ENCODE measurements at places on chromosomes 2 and 18.

DNA sequence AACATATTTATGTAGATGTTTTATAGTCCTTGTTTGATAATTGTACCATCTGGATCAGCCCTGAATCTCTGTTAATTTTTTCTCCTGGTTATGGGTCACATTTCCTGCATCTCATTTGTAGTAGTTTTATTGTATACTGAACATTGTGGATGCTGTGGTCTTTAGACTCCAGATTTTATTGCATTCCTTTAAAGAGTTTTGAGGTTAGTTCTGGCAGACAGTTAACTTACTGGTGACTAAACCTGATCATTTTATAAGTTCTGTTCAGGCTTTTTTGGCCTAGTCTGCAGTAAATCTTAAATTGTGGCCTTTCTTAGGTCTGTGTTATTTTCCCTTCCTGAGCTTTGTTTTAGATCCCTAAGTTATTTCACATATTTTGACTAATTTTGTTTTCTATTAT lies 84.3 kb downstream of the FANCL start:
- DNase-seq = no peak

DNA sequence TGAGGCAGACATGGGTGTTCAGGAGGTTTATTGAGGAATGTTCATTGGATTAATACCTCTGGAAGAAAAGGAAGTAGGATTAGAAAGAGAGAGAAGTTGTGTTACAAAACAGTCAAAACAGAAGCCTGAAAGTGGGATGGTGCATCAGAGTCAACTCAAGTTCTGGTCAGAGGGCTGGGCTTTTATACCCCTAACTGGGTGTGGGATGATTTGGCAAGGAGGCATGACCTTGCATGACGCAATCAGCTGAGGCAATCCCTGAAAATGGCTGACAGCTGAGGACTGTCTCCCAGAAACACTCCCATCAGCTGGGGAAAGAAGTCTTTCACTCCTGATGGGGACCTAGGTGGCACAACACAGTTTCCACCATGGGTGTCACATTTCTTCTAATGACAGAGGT lies 818.2 kb downstream of the SATB2 start:
- no peak for DNase-seq

DNA sequence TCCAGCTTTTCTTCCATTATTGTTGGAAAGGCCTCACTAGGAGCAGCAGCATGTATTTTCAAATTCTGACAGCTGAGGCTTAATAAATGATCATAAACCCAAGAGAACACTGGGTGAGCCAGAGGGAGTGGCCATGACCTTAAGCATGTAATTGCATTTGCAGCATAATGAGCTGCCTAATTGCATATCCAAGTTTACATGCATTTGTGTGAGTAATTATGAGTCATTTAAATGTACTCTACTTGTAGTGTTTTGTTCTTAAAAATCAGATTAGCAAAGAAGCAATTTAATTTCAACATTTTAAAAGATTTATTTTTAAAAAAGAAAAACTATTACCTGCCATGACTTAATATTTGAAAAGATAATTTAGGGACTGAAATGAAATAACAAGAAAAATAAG lies 74.8 kb downstream of the NOL10 start:
- no peak for DNase-seq

DNA sequence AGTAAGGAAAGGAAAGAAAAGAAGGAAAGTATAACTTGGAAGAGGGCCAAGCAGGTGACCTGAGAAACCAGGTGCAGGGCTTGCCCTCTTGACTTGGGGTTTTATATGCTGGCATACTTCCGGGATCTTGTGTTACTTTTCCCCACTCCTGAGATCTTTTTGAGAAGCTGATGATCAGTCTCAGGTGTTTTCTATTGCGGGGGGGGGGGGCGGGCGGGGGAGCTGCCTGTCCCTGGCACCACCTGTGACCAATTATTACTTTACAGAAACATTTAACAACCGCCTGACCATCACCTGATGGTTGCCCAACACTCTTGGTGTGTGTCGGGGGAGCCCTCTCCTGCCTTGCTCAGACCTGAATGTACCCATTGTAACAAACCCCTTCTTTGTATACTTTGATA lies 6.9 kb upstream of the CASP10 start:
- no peak for DNase-seq

- DNase-seq = no peak
These were observed 131.7 kb upstream of the PDE1A start for GRCh38 chr2:182558564-182558963.

- no peak for DNase-seq
These were observed 88.8 kb upstream of the DNMT3A start for GRCh38 chr2:25430556-25430955.

DNA sequence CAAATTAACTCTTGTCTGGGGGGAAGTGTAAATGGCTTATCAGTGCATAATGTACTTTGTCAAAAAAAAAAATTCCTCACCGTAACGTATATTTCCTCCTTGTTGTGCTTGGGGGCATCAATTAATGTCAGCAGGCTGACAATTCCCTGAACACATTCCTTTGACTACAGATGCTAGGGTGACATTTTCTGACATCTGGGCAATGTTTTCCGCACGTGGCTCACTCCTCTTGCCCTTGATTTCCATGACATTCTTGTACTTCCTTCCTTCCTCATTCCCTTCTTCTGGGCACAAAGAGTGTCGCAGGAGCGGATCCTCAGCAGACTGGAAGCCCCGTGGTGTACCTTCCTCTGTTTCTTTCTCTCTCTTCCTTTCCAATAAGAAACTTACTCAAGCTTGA lies 173.7 kb downstream of the SP3 start:
- no peak for DNase-seq
